Thoracic aorta (tissue), 2 donors: ENCODE measurements at places on chromosomes 11 and 22.

GRCh38 chr11:119156496-119156895 lies 7.6 kb downstream of the ABCG4 start:
- no peak for DNase-seq

DNA sequence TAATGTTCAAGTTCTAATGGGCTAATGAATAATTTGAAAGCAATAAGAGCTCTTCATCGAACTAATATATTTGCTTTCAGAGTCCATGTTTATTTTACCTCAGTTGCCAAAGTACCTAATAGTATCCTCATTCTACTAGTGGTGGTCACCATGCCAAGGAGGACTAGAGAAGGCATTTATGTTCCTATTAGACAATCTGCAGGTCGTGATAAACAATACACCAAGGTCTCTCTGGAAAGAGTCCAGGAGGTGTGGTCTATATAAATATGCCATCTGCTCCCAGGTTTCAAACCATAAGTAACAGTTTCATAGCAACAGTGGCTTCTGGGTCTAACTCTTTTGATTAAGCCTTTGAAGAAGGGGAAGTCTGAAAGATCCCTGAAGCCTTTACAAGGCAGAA lies 42.9 kb downstream of the ARFGAP3 start:
- DNase-seq, result no peak

DNA sequence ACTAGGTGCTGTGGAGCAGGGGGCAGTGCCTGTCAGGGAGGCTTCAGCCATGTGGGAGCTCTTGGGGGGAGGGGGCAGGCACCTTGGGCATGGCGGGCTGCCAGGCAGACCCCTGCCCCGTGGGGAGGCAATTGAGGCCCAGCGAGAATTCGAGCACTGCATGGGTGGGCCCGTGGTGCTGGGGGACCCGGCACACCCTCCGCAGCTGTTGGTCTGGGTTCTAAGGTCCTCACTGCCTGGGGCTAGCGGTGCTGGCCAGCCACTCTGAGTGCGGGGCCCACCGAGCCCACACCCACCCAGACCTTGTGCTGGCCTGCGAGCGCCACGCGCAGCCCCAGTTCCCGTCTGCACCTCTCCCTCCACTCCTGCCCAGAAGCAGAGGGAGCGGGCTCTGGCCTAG lies 835.5 kb upstream of the CNTN5 start:
- no peak for DNase-seq

DNA sequence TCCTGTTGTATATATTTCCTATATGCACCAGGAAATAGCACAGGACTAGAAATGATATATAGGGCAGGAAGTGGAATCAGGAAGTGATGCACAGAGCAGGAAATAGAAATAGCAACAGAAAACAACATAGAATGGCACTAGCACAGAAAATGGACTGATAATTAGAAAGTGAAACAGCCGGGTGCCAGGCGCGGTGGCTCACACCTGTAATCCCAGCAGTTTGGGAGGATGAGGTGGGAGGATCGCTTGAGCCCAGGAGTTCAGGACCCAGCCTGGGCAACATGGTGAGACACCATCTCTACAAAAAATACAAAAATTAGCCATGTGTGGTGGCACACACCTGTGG lies 10.0 kb upstream of the RELT start:
- no peak for DNase-seq

GRCh38 chr22:36336246-36337182 lies 51.3 kb downstream of the MYH9 start:
- DNase-seq, result no peak

GRCh38 chr11:35103366-35104208 lies 35.4 kb upstream of the CD44 start:
- no peak for DNase-seq

DNA sequence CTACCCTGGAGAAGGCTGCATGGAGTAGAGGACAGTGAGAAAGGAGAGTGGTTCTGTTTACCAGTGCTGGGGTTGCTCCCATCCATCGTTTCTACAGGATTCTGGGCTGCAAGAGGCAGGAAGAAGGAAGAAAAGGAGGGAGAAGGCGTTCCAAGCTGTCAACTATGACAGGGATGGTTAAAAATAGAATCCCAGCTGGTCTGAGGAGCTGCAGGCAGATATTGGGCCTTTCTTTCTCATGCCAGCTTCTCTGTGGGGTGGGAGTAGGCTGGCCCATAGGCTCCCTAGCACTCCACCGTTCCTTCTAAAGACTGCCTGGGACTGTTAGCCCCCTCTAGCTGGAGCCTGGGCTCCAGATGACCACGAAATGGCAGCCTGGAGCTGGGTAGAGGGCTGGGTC lies 13.6 kb downstream of the CCKBR start:
- no peak for DNase-seq

DNA sequence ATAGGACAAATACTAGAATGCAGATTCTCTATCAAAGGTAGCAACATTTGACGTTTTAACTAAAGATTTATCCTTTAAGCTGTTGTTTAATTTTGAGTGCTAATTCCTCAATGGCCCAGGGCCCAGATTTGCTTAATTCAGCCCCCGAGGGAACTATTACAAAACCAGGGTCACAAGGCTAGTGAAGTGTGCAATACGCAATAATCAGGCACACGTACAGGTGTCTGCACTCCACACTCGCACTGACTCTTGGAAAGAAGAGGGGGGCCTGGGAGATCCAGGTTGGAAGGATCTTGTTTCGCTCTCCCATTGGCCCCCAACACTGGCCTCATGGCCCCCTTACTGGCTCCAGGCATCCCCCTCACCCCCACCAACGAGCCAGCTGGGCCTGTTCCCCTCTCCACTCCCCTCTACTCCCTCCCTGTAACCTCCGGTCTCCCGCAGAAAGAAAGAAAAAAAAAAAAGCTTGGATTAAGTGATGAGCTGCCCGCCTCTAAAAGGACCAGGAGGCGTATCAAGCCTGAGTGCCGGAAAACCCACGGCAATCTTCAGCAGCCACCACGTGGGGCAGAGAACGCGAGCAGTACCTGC lies 2.2 kb upstream of the KIRREL3 start:
- DNase-seq, result no peak

- no peak for DNase-seq
These were observed 53.7 kb downstream of the TBC1D22A start for GRCh38 chr22:46815896-46816731.

GRCh38 chr22:17817079-17817478 lies 42.8 kb upstream of the BID start:
- no peak for DNase-seq

DNA sequence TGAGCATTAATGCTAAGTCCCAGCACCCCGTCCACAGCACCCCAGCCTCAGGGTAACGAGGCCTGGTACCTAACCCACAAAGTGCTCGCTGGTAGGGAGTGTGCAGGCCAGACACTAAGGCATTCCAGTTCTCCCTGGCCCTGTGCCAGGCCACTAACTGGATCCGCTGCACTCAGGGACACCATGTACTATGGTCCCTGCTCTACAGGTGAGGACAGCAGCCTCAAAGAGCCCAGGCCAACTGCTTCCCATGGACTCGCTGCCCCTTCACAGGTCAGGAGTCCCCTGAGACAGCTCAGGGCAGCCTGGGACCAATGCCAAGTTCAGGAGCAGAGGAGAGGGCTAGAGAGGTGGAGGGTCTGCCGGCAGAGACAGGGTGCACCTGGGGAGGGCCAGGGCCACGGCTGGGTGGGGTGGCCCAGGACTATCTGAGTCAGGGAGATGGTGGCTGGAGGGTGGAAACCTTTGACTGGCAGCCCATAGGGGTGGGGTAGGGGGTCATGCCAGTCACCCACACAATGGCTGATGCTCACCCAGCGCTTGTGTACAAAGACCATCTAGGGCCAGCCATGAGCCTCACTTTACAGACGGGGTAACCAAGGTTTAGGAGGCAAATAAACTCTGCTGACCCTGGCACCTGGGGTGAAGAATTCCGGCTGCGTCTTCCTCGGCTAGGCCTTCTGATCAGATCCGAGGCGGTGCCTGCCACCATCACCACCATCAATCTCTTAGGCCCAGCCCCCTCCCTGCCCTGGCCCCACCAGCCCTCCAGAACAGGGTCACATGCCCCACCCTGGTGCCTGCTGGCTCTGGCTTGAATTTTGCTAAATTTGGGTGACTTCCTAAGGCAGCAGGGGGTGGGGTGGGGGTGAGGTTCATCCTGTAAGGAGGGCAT lies 5.6 kb downstream of the OSBPL5 start:
- no peak for DNase-seq

- no peak for DNase-seq
These were observed 40.9 kb upstream of the ETS1 start for GRCh38 chr11:128628325-128628673.

GRCh38 chr11:19832086-19832750 lies 119.6 kb downstream of the NAV2 start:
- DNase-seq, result no peak

GRCh38 chr11:134022748-134023147 lies 46.1 kb upstream of the JAM3 start:
- no peak for DNase-seq

GRCh38 chr11:36077886-36078685 lies 134.2 kb downstream of the LDLRAD3 start:
- no peak for DNase-seq

DNA sequence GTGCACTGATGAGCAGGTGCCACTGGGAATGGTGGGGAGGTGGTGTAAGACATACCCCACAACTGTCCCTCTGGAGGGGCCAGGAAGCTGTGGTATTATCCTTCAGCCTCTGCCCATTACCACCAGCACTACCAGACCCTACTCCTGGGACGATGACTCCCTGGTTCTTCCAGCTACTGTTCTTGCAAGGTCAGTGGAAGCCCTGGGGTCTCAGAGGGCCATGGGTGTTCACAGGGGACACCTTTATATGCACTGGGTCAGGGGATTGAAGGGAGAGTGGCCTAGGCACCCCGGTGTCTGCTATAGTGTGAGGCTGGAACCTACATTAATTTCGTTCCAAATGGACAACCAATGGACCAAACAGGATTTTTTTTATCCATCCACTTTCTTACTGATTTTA lies 102.1 kb downstream of the RPS6KA4 start:
- no peak for DNase-seq
